ENCODE measurements at places on chromosomes 16 and 17. TPM values are rescaled to one million over a fixed set of nuclear protein-coding genes. Genes with fewer than 3 reads are reported as not detected.

ZNF385C gene
- 2.8 TPM for total RNA-seq

GRCh38 chr17:38706505-38707216 is 1.6 kb downstream of the MLLT6 start:
- peaks cover 18% of the 10 kb centered on the region for H3K27me3 ChIP-seq
- peaks cover 33% of the 10 kb centered on the region for H3K36me3 ChIP-seq
- peak overlapping the region; percentile 52 for H3K4me3 ChIP-seq
- peak overlapping the region; percentile 63 for H3K27ac ChIP-seq
- DNase-seq: peak; percentile 56

DNA sequence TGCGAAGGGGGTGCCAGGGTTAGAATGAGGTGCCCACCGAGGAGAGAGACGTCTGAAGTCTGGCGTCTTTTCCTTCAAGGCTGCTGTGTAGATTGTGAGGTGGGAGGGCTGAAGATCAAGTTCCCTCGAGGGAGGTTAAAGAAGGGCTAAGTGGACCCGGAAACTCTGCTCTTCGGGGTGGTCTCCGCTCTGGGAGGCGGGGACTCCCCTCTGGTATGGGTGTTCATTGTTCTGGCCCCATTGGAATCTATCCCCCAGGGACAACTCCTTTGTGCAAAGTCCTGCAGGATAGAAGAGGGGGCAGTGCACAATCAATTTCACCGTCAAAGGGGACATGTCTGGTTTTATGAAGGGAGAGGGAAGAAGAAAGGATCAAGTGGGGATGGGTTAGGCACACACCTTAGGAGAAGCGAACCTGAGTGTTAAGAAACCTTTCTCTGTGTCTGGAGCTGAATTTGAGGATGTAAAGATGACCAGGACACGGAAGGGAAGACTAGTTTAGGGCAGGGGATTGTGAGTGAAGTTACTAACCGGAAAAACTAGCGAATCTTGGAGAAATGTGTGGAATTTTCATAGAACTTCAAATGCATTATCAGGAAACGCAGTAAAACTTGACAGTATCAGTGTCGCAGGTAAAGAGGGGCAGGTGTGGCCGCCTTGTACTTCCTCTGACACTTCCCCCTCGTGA is 809 bp upstream of the RAB34 start:
- H3K4me3 ChIP-seq: peak overlapping the region; percentile 61
- peak overlapping the region; percentile 98 for H3K27ac ChIP-seq
- no peaks in the 10 kb centered on the region for H3K27me3 ChIP-seq
- H3K4me1 ChIP-seq: peaks cover 58% of the 10 kb centered on the region
- H3K36me3 ChIP-seq: peaks cover 48% of the 10 kb centered on the region

NXN gene
- total RNA-seq: 36.8 TPM

- no peaks in the 10 kb centered on the region for H3K27me3 ChIP-seq
- H3K27ac ChIP-seq: no peak overlapping the region
- DNase-seq: no peak
- no peaks in the 10 kb centered on the region for H3K4me1 ChIP-seq
Observed at GRCh38 chr17:82938873-82939620, 99.2 kb upstream of the ZNF750 start.

PDILT gene
- not detected for total RNA-seq

GRCh38 chr16:50652836-50653425 is 28.2 kb downstream of the SNX20 start:
- H3K27ac ChIP-seq: no peak overlapping the region
- H3K27me3 ChIP-seq: peaks cover 2% of the 10 kb centered on the region
- H3K4me3 ChIP-seq: no peak overlapping the region
- no peaks in the 10 kb centered on the region for H3K4me1 ChIP-seq

DNA sequence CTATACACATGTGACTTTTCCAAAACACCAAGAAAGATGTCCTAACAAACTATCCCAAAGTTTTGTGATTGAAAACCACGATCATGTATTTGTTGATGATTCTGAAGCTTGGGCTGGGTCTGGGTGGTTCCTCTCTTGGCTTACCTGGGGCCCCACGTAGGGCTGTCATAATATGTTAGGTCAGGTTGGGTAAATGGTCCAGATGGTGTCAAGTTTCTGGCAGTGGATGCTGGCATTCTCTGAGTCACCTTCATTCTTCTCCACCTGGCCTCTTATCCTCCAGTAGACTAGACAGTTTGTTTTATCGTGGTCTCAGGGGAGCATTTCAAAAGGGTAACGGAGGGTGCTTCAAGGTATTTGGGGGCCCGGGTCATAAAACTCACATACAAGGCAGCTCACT is 39.4 kb downstream of the SYCE1L start:
- H3K27ac ChIP-seq: no peak overlapping the region
- H3K4me3 ChIP-seq: no peak overlapping the region
- no peaks in the 10 kb centered on the region for H3K36me3 ChIP-seq

SNAI3 gene
- 7.0 TPM for total RNA-seq

KRT25 gene
- 0.35 TPM for total RNA-seq

DNA sequence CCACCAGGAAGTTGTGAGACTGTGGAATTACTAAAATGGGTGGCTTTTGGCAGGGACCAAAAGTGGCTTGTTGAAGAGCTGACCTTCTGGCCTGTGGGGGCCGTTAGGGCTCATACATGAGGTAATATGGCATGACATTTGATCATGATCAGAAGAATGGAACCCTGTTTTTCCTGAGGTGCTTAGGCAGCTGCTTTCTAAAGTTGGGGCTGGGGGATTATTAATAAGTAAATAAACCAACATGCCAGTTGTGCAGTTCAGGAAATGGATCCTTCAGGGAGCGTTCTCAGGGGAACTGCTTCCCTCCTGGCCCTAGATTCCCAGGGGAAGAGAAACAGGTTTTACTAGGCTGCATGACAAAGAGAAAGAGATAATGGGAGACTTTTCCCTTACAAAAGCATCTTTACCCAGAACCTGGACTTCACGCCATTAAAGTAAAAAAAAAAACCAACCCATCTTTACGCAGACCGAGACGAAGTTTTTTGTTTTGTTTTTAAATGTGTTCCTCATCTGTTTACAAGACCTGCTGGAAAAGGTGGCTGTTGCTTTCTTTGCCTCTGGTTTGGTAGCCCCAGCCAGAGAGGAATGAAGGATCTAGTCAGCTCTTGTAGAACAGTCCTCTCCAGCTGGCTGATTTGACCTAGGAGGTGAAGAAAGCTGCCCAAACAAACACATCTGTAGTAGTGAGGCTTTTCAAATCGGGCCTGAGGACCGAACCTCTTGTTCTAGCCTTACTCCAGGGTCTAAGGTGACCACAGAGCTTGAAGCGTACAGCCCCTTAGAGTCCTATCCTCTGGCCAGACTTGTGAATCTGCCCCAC is 22.7 kb downstream of the YPEL2 start:
- H3K4me3 ChIP-seq: no peak overlapping the region
- H3K27ac ChIP-seq: no peak overlapping the region
- DNase-seq: no peak
- H3K36me3 ChIP-seq: peaks cover 21% of the 10 kb centered on the region
- no peaks in the 10 kb centered on the region for H3K27me3 ChIP-seq
- peaks cover 3% of the 10 kb centered on the region for H3K4me1 ChIP-seq

HIGD1B gene
- total RNA-seq: 6.6 TPM

GRCh38 chr17:82281502-82282238 is 8.2 kb upstream of the CSNK1D start:
- DNase-seq: no peak
- no peak overlapping the region for H3K4me3 ChIP-seq
- no peaks in the 10 kb centered on the region for H3K36me3 ChIP-seq
- no peak overlapping the region for H3K27ac ChIP-seq
- no peaks in the 10 kb centered on the region for H3K27me3 ChIP-seq
- peaks cover 9% of the 10 kb centered on the region for H3K4me1 ChIP-seq

DNA sequence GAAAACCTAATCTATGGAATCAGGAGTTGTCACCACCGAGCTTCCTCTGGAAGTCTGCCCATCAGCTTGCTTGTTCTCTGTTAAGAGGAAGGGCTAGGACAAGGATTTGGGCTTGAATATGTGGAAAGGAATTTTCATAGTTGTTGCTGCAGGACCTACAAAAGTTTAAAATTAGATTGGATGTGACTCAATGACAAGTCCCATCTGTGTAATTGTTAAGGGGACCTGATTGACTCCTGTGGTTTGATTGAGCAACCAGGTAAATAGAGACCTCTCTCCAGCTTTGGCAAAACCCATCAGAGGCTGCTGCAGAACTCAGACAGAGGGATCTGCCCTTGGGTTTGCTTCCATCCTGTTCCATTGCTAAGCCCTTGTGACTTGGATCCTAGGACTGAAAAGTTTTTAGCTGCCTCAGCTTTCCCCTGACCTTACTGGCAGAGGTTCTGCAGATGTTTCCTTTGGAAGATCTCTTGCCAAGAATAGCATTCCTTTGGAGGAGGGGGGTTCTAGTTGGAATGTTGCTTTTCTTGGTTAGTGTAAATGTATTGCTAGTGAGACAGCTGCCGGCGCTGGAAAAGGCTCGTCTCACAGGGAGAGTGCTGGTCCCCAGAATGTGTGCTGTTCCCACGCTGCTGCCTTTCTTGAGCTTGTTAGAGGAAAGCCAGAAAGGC is 50.0 kb downstream of the SF3B3 start:
- peaks cover 54% of the 10 kb centered on the region for H3K36me3 ChIP-seq
- no peaks in the 10 kb centered on the region for H3K27me3 ChIP-seq
- peak overlapping the region; percentile 65 for H3K27ac ChIP-seq
- peaks cover 45% of the 10 kb centered on the region for H3K4me1 ChIP-seq

- H3K36me3 ChIP-seq: peaks cover 31% of the 10 kb centered on the region
- H3K4me3 ChIP-seq: peak overlapping the region; percentile 90
- H3K27me3 ChIP-seq: no peaks in the 10 kb centered on the region
- DNase-seq: peak; percentile 71
Observed at GRCh38 chr17:4953451-4953961, 2.6 kb downstream of the ENO3 start.

- H3K27me3 ChIP-seq: peaks cover 5% of the 10 kb centered on the region
- no peak overlapping the region for H3K27ac ChIP-seq
- no peak overlapping the region for H3K4me3 ChIP-seq
- H3K4me1 ChIP-seq: peaks cover 39% of the 10 kb centered on the region
- no peaks in the 10 kb centered on the region for H3K36me3 ChIP-seq
Observed at GRCh38 chr17:3002538-3003295, 60.7 kb downstream of the OR1D5 start.

DNA sequence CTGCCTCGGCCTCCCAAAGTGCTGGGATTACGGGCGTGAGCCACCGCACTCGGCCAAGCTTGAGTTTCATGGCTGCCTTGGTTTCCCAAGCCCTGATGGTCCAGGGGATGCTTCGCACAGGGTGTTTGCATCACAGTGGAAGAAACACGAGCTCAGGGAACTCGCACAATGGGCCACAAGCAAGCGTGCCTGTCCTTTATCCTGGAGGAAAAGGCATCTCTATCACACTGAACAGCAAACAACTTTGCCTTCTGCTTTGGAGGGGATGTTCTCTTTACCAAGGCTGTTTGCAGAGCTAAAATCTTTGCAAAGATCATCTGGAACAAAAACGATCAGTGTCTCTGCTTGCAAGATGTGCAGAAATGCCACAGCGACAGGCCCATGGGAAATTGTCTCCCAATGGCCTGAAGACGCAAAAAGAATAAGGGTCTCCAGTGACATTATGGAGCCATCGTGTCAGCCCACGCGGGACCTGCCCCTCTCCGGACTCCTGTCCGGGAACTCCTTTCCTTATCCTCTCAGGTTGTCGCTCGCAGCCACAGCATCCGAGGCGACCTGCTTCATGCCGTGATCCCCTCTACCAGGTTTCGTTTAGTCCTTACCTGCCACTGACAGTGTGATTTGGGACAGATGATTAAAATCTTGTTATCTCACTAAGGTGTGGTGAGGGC is 44.1 kb upstream of the CBFA2T3 start:
- peaks cover 33% of the 10 kb centered on the region for H3K27me3 ChIP-seq
- no peak overlapping the region for H3K4me3 ChIP-seq
- no peak for DNase-seq
- no peak overlapping the region for H3K27ac ChIP-seq

FADS6 gene
- total RNA-seq: not detected

- no peak for DNase-seq
- H3K27ac ChIP-seq: no peak overlapping the region
- H3K4me3 ChIP-seq: no peak overlapping the region
- H3K27me3 ChIP-seq: peaks cover 95% of the 10 kb centered on the region
- peaks cover 26% of the 10 kb centered on the region for H3K4me1 ChIP-seq
Observed at GRCh38 chr16:56639045-56639444, 579 bp downstream of the MT1A start.

AOC2 gene
- total RNA-seq: 0.66 TPM

DNA sequence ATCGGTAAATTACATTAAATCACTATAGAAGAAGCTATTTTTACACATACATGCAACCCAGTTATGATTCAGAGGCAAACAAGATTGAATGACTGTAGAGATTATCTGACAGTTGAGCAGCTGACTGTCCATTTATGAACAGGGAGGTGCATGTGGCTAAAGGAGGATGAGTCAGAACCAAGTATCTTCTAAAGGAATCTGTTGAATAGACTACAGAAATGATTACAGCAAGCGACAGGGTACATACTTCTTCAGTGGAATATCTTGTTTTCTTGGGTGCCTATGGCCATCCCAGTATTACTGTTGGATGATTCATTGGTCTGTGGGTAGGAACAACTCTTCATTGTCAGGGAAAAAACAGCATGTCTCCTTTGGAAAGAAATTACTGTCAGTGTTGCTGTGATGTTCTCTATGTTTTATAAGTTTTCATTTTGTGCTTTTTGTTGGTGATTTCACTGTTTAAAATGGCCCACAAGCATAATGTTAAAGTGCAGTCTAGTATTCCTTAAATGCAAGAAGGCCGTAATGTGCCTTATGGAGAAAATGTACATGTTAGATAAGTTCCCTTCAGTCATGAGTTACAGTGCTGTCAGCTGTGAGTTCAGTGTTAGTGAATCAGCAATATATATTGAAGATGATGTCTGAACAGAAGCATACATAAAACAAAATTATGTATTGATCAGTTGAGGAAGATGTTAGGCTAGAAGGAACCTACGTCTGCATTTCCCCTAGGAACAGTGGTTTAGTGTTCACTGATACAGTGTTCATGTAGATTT is 27.0 kb downstream of the CBFB start:
- no peaks in the 10 kb centered on the region for H3K36me3 ChIP-seq
- no peak overlapping the region for H3K27ac ChIP-seq
- H3K4me3 ChIP-seq: no peak overlapping the region
- no peaks in the 10 kb centered on the region for H3K4me1 ChIP-seq

GRCh38 chr17:61393550-61393903 is 6.1 kb upstream of the TBX2 start:
- H3K4me3 ChIP-seq: no peak overlapping the region
- DNase-seq: no peak
- H3K27me3 ChIP-seq: peaks cover 53% of the 10 kb centered on the region
- H3K27ac ChIP-seq: no peak overlapping the region

GRCh38 chr17:48262982-48263730 is 155.6 kb downstream of the SNX11 start:
- no peaks in the 10 kb centered on the region for H3K4me1 ChIP-seq
- H3K36me3 ChIP-seq: no peaks in the 10 kb centered on the region
- no peak for DNase-seq
- no peaks in the 10 kb centered on the region for H3K27me3 ChIP-seq

- H3K36me3 ChIP-seq: no peaks in the 10 kb centered on the region
- H3K27me3 ChIP-seq: no peaks in the 10 kb centered on the region
- no peak overlapping the region for H3K27ac ChIP-seq
- no peak overlapping the region for H3K4me3 ChIP-seq
- no peak for DNase-seq
- no peaks in the 10 kb centered on the region for H3K4me1 ChIP-seq
Observed at GRCh38 chr16:61944004-61944403, 92.2 kb downstream of the CDH8 start.
